Lung (tissue), 17 donors: ENCODE measurements at places on chromosomes 11 and 22. TPM values are rescaled to one million over a fixed set of nuclear protein-coding genes. Genes with fewer than 3 reads are reported as not detected.

- no peak for DNase-seq
Measured at GRCh38 chr11:115521825-115522224, 17.6 kb upstream of the CADM1 start.

GRCh38 chr11:102780491-102780918 lies at the start of gene MMP10:
Gene MMP10, minus strand, starts transcription at chr11:102780628. Its CDS starts 37 bp downstream, at chr11:102780591.
- no peak for DNase-seq

CCDC116 gene
- 0.71 TPM for total RNA-seq

SORL1 gene
- total RNA-seq = 67.0 TPM
